Naive thymus-derived CD4-positive, alpha-beta T cell (primary cell): ENCODE measurements at places on chromosomes 13 and 19. TPM values are rescaled to one million over a fixed set of nuclear protein-coding genes. Genes with fewer than 3 reads are reported as not detected.

The IFNL2 gene
- polyA plus RNA-seq, result not detected

The TEX101 gene
- polyA plus RNA-seq, result not detected

The ZSCAN4 gene
- polyA plus RNA-seq, result not detected

The SIAH3 gene
- polyA plus RNA-seq, result 0.13 TPM

The PGLYRP1 gene
- polyA plus RNA-seq, result not detected
